Endothelial cell (in vitro differentiated cells): ENCODE measurements at places on chromosomes 2 and 18.

DNA sequence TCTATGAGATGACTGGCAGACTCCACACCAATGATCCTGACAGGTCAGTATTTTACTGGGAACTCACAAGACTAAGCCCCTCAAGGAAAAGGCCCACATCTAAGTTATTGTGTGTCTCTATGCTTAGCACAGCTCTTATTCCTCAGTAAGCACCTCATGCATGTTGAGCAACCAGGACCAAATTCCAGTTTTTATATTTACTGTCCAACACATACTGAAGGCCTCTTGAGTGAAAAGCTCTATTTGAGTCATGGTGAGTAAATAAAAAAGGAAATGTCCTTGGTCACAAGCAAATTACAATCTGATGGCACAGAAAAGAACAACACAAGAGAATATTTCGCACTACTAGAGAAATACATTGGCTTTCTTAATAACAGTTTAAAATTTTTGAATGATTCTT is 87.9 kb upstream of the ETAA1 start:
- no peak for DNase-seq

- DNase-seq: no peak
Observed at GRCh38 chr2:162968306-162968705, 129.7 kb upstream of the KCNH7 start.

- no peak for DNase-seq
Observed at GRCh38 chr18:2201036-2201600, 370.2 kb downstream of the METTL4 start.

DNA sequence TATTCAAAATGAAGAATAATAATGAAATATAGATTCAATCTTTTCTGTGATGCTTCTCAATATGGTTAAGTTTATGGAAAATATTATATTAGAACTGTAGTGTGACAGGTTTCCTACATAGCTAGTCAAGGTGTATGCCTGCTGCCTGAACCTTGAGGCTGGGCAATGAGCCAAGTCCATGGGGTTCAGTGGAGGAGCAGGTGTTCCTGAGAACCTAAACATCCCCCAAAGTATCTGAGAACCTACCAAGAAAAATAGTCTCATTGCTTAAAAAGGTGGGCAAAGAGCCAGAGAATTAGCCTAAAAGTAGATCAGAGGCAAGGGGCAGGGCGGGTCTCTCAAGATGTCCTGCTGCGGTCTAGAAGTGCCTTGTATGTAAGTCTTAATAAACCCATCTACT is 185.9 kb upstream of the SPHKAP start:
- no peak for DNase-seq
